ENCODE measurements at places on chromosomes 1 and 21.

- DNase-seq = no peak
These were observed 29.1 kb downstream of the THRAP3 start for GRCh38 chr1:36253161-36253862.

GRCh38 chr1:61436016-61436415, 288.9 kb downstream of the TM2D1 start:
- DNase-seq = no peak

- DNase-seq = no peak
These were observed 245.6 kb upstream of the ADAMTS5 start for GRCh38 chr21:27212441-27212840.

- no peak for DNase-seq
These were observed 1.3 kb downstream of the DYRK3 start for GRCh38 chr1:206636671-206637070.

DNA sequence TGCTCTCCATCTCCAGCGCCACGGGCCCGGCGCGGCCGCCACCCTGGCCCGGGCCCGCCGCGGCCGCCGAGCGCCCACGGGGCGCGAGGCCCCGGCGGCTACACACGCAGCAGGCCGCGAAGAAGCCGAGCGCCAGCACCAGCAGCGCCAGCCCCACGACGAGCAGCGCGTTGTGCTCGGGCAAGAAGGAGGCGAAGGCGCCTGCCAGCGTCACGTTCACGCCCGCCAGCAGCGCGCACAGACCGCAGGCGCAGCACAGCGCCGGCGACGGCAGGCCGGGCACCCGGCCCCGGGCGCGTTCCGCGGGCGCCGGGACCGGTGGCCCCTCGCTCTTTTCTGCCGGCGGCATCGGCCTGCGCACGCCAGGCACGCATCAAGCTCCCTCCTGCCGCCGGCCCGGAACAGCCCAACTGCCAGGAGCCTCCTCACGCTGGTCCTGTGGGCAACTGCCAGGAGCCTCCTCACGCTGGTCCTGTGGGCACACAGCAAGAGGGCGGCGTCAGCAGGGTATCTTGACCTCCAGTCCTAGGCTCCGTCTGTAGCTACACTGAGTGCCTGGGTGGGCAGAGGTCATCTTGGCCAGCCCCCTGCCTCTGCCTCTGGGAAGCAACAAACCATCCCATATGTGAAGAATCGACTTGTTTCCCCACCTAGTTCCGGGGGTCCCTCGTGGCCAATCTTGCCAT, 18.1 kb downstream of the KNCN start:
- DNase-seq = peak; percentile 20

DNA sequence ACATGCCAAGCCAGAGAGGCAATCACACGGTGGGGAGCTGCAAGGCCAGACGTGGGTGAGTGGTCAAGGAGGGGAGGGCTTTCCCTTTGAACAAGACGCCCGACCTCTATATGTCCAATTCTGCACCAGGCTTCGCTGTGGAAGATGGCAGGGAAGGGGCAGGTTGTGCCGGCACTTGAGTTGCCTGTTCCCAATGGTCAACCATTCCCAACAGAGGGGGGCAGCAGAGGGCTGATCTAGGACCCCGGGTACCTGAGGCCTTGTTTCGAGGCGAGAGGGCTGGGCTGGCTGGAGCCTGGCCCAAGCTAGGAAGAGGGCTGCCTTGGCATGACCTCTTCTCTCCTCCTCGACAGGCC, 64.9 kb downstream of the TMEM53 start:
- DNase-seq = peak; percentile 6

GRCh38 chr1:97050506-97050905, 328.9 kb downstream of the PTBP2 start:
- DNase-seq = no peak

DNA sequence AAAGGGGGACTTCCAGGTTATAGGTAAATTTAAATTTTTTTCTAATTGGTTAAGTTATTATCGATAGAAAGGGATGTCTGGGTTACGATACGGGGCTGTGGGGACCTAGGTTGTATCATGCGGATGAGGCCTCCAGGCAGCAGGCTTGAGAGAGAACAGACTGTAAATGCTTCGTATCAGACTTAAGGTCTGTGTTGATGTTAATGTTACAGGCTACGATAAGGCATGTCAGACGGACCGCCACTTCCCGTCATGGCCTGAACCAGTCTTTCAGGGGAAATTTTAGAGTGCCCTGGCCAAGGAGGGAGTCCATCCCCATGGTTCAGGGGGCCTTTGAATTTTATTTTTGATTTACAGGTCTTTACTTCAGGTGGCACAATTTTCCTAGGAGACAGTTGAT, 16.7 kb downstream of the ABCG1 start:
- no peak for DNase-seq

DNA sequence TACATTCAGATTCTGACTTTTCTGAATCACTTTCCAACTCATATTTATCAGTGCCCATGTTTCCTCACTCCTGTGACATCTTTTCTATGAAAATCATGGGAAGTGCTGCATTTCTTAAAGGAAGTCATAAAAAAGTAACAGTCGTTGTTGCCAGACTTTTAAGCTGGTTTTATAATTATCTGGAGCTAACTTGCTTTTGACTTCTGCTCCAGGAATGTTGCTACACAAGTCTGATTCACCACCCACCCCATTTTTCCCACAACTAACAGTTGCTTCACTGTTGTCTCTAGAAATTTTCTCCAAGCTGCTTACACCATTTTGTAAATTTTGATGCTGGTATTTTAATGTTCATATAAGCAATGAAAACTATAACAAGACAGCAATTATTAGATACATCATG, 12.2 kb downstream of the FCRLB start:
- DNase-seq = no peak

DNA sequence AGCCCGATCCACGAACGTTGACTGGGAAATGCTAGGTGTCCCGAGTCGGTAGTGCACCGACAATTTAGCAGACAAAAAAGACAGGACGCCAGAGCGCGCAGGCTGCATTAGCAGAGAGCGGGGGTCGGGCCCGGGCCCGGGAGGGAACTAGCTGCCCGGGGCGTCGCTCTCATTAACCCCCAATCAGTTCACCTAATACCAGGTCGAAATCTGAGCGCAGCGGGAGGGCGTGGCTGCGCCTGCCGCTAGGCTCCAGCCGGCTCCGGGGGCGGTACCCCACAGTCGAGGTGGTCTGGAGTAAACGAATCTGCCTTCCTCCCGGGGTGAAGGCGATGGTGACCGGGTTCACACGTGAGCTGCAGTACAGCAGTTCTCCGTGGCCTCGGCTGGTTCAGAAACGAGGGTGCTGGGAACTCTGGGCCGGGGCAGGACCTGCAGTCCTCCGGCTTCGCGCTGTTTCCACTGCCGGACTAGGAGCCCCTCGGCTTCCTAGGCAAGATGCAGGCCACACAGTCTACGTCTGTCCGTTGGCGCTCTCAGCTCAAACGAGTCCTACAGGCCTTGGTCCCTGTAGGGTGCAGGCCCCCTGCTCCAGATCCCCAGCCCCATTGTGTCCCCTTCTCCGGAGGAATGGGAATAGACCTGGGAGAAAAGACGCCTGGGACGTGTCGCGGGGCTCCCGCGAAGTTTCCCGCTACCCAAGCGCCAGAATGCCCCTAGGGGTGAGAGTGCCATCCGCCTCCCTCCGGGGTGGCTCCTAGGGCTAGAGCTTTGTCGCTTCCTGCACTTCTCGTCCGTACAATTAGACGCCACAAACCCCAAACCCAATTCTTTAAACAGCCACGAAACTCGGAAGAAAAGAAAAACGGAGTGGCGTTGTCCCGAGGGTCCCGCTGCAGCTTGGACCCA, 2.0 kb downstream of the GFI1 start:
- DNase-seq = peak; percentile 38

DNA sequence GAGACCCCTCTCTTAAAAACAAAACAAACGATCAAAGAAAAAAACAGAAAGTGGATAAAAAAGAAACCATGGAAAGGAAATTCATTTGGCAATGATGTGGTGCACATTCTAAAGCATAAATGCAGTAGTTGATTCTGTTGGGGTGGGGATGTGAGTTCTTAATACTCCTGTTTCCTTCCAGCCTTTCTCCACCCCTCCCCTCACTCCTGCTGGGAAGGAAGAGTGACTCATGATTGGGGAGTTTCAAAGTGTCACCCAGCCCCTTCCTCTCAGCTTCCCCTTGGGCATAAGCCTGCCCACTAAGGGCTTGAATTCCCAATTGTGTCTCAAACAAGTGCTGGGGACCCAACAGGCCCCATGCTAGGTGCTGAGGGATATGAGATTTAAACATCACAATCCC, 6.7 kb upstream of the PINK1 start:
- DNase-seq = no peak

- DNase-seq = no peak
These were observed 104.2 kb upstream of the DMRTA2 start for GRCh38 chr1:50527249-50527986.

GRCh38 chr1:171814692-171815091, 26.6 kb upstream of the DNM3 start:
- DNase-seq = no peak

DNA sequence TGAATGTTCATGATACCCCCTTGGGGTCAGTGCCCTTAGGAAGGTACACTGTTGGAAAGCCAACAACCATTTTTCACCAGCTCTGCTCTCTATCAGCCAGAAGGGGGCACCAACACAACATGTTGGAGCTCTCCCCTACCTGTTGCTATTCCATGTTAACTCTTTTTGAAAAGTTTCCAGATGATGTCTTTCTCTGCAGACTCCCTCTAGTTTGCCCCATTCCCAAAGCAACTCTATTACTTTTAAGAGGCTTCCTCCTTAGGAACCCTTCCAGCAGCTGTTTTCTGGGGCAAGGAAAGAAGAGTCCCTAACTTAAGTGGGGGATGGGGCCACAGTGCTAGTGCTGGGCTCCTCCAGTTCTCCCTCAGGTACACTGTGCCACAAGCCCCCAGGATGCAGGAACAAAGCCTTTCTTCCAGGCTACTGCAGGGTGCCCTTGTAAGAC, 22.9 kb upstream of the NDC1 start:
- peak; percentile 60 for DNase-seq

- DNase-seq = no peak
These were observed 335.3 kb upstream of the KAZN start for GRCh38 chr1:14263225-14263624.
